ENCODE measurements at places on chromosomes 6 and 20.

GRCh38 chr20:24779131-24779530, 169.9 kb upstream of the CST7 start:
- DNase-seq = no peak

GRCh38 chr6:43927532-43928210, 157.7 kb downstream of the VEGFA start:
- DNase-seq = no peak

DNA sequence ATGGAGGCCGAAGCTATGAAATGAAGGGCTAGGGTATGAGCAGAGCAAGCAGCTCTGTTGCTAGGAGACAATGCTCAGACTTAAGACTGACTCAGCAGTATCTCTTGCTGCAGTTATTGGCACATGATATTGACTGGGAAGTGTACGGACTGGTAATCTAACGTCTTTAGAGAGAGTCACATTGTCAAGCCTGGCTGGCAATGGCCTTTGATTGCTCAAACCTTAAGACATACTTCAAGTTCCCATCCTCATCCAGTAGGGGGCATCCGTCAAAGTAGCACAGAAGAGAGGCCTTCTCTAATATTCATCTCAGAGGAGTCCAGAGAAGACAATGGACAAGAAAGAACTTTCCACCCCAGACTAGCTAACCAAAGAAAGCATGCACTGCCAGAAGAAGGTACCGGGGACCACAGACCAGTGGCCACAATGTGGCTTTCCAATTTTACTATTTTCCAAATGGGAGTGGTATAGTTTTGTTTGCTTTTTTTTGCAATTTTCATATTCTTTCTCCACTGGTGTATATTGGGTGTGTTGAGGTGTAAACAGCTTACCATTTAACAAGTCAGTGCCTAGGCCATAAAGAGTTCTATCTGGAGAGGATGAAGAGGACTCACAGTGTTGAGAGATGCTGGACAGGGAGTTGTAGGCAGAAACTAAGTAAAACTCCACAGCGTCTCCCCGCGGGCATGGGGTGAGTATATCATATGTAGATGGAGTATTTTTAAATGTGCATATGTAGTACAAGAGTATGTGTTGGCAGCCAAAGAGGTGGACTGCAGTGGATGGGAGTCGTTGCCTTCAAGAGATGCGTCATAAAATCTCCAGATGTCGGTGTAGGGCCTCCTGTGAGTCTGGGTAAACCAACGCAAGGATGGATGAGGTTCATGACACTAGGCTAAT, 36.7 kb downstream of the LRFN2 start:
- no peak for DNase-seq

DNA sequence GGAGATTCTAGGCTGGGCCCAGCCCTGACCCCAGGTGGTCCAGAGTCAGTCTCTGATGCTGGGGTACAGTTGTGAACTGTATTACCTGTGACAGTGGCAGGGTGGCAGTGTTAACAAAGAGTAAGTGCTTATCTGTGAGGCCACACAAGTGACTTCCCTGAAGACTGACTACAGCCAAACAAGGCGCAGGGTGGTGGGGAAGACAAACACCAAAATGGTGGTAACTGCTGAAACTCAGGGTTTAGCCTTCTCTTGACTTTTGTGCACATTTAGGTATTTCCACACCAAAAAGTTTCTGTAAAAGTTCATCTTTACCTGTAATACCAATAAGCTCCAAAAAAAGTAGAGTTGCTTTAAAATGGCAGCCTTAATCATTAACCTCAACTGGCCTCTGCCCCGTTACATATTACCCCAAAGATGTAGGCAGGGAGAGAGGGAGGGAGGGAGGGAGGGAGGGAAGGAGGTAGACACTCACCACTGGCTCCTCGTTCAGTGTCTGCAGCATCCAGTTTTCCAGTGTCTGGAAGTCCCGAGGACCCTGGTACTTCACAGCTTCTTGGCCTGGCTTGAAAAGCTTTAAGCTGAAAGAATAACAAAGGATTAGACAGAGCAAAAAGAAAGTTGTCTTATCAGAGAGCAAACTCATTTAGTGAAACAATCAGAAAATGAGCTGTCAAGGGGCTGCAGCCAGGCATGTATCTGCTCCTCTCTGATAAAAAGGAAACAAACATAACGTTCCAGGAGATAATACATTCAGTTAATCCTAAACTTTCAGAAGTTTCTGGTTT, 11.3 kb downstream of the TXNDC5 start:
- DNase-seq = no peak

DNA sequence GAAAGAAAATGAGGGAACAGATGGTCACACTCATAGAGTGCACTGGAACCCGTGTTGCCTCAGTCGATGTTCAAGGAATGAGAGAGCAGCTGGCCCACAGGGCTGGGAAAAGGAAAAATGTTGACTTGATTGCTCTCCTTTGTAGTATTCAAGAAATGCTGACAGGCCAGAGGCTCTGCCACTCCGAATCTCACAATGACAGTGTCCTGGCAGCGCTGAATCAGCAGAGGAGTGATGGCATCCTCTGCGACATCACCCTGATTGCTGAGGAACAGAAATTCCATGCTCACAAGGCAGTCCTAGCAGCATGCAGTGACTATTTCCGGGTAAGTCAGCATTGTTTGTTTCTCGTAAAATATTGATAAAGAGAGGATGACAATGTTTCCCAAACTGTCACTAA, 51.3 kb downstream of the KLHL32 start:
- no peak for DNase-seq

DNA sequence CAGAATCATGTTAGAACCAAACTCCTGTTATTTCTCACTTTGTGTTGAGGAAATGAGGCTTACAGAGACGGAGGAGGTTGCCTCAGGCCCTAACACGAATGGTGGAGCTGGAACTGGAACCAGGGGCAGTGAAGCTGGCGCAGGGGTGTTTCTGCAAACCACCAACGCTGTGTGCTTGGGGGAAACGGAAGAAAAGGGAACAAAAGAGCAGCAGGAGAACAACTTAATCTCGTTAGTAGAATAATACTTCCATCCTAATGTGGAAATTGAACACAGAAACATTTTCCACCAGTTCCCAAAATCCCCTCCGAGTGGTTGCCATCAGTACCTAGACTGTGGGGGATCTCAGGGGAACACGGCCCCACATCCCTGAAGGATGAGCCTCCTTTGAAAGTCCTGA, 103.4 kb upstream of the FRMD1 start:
- no peak for DNase-seq

- DNase-seq = no peak
Measured at GRCh38 chr6:131258010-131258652, 122.9 kb downstream of the AKAP7 start.

GRCh38 chr6:68649669-68650068, 14.6 kb downstream of the ADGRB3 start:
- no peak for DNase-seq

DNA sequence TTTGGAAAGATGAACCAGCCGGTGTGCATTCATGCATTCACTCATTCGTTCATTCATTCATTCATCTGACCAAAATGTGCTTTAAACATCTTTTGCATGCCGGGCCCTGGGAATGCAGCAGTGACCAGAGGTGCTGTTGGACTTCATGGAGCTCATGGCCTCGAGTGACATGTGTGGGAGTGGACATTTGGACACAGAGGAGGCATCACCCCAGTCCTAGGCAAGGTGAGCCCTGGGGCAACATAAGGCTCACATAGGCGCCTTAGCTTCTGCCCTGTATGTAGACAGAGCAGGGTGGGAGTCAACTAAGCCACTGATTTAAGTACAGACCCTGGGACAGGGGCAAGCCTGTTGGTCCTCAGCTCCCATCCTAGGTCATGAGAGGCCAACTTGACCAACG, 71.6 kb downstream of the STK35 start:
- no peak for DNase-seq

DNA sequence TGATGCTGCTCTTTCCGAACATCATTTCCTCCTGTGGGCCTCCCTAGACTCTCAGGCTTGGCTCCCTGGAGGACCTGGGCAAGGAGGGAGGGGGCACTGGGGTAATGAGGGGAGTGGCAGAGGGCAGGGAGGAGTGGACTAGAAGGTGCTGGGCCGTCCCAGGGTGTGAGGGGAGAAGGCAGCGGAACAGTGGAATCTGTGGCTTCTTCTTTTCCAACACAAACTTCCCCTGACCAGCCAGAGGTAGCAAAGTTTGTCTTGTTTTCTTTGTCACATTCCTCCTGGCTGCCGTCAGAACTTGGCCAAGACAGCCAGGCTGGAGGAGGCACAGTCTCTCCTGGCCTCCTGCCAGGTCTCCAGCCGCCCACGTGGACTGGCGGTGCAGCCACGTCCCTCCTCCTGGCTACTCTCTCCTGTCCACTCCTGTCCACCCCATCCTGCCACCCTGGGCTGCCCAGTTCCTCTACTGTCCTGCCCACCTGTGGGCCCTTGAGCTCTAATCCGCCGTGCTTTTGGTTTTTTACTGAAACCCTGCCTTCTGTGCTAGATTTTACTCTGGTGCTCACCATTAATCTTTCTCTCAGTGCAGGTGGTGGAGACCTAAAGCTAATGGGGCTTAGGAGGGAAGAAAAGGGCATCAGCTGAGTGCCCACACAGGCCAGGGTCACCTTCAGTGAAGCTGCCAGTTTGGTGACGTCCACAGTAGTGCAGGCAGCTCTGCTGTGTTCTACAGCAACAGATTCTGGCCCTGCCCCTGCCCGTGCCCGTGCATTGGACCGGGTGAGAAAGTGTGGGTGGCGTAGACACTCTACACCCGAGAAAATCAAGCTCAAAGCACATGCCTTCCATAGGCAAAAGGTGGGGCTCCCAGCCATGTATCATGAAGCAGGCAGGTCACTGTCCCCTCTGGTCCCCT, 2.8 kb upstream of the CDSN start:
- no peak for DNase-seq

DNA sequence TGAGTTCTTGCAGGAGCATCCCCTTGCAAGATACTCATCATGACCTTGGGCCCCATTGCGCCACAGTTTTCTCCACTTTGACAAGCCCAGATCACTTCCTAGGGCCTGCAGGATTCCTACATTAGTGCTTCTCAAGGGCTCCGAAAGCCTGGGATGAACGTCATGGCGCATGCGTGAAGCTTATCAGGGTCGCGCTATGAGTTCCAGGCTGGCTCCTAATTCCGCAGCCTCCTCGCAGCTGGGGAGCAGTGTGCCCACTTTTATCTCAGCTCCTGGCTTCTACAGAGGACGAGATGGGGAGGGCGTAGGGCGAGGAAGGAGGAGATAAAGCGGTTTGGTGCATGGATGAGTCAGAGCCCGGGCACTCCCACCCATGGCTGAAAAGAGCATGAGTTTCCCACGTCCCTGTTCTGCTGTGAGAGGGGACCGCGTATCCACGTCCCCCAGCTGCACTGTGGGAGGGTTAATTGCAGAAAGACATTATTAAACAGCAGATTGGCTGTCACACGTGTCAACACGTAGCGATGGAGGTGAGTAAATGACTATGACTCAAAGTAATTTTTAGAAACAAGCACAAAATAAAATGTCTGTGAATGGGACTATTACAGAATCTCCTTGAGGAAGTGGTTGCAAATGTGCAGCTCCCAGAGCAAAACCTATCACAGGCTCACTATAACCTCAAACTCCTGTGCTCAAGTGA, 72.9 kb upstream of the DSP start:
- no peak for DNase-seq

DNA sequence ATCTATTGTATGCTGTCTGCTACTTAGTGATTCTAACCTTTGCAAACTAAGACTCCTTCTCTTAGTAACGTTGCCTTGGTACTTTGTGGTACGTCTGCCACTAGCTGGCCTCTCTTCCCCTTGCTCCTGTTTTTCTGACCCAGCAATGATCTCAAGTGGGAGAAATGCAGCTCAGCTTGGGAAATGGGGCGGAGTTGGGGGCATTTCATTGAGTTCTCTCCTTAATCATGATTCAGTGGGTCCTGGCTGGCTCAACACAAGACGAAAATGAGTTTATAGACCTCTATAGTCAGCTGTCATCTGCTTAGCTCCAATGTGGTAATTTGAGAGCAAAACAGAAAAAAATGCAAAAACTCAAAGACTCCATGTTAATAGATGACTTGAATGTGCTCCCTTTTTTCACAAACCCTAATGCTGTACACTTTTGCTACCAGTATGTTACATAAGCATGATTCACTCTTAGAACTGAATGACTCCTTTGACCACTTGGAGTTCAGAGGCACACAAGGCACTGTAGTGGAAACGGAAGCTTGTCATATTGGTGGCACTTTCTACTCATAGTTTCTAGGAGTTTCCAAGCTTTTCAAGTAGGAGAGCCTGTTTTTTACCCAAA, 55.3 kb upstream of the SOX4 start:
- DNase-seq = no peak

GRCh38 chr20:33370291-33370690, 31.0 kb downstream of the CDK5RAP1 start:
- peak; percentile 54 for DNase-seq

DNA sequence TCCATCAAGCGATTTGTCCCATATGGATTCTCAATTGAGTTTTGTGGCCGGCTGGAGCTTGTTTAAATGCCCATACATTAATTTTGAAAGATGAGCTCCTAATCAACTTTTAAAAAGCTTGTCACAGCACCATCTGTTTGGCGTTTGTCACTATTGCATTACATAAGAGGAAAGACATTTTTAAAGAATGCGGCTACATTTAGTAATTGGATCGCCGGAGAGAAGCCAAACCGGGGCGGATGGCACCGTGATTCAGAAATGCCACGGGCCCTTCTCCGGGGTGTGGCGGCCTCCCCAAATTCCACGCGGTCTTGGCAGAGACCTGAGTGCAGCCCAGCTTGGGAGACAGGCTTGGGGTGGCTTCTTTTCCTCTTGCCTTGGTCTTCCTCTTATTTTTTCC, 67.7 kb upstream of the ZNFX1 start:
- no peak for DNase-seq

- DNase-seq = no peak
Measured at GRCh38 chr6:152734630-152735029, 16.0 kb upstream of the VIP start.

DNA sequence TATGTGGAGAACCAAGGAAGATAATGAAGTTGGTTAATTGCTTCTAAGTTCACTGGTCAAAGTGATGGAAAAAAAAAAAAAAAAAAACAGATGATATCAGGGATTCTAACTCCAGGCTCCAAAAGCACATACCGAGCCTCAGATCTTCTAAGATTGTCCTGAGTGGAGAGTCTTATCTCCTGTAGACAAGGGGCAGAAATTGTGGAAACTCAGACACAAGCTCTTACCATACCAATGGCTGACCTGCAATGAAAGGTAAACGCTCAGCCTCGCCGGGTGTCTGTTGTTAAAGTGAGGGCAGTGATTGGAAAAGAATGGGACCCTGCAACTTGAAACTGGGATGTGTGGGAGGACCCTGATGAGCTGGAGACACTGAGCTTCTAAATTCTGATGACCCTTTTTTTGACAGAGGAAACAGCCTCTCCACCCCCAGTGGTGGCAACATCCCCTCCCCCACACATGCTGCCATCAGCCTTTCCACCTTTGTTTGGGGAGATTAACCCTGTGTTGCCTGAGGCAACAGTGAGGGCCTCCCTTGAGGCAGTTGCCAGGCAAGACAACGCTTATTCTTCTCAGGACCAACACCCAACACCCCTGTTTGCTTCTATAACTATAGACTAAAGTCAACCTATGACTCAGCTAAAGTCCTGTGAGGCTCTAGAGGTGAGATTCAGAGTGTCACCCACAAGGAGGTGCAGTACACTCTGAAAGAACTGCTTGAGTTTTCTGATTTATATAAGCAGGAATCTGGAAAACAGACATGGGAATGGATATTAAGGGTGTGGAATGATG, 154.0 kb downstream of the THBS2 start:
- no peak for DNase-seq

- no peak for DNase-seq
Measured at GRCh38 chr20:60104993-60105803, 147.0 kb downstream of the CDH26 start.

- no peak for DNase-seq
Measured at GRCh38 chr6:36913082-36913481, 27.3 kb downstream of the C6orf89 start.
